ENCODE measurements at places on chromosomes 2 and 18.

DNA sequence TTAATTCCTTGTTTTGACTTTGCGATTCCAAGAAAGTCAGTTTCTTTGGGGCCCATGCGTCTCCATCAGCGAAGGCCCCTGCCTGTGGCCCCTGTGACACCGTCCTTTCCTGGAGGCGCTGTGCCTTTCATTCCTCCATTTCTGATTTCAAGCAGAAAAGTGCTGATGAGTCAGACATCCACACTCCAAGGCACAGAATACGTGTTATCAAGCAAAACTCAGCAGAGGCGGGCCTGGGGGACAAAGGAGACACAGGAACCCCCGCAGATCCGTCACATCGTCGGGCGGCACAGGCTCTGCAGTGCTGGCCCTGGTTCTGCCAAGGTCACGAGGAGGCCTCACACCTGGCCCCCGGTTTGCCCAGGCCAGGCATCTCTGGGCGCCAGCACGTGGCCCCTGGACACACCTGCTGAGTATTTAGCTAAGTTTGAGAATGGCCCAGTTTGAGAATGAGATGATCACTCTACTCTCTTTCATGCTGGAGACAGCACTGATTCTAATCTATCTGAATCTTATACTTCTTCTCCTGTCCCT, 7.2 kb upstream of the SALL3 start:
- no peak for DNase-seq

DNA sequence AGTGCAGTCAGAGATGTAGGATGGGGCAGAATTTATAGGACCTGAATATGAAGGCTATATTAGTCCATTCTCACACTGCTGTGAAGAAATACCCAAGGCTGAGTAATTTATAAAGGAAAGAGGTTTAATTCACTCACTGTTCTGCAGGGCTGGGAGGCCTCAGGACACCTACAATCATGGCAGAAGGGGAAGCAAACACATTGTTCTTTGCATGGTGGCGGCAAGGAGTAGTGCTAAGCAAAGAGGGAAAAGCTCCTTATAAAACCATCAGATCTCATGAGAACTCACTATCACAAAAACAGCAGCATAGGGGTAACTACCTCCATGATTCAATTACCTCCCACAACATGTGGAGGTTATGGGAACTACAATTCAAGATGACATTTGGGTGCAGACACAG, 76.8 kb upstream of the MSTN start:
- DNase-seq: no peak

DNA sequence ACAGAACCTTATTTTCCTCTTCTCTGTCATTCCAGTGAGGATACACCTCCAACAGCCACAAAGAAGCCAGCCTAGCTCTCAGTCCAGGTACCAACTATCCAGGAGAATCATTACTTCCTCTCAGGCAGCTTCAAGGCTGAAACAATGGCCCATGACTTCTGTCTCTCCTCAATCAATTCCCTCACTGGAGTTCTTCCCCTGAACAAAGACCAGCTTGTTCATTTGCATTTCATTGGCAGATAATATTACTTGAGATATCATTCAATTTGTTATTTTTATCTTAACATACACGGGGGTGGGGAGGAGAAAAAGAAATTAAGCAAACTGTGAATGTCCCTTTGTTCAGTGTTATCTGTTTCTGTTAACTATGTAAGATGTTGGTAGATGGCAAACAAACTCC, 44.0 kb downstream of the CCDC141 start:
- no peak for DNase-seq

DNA sequence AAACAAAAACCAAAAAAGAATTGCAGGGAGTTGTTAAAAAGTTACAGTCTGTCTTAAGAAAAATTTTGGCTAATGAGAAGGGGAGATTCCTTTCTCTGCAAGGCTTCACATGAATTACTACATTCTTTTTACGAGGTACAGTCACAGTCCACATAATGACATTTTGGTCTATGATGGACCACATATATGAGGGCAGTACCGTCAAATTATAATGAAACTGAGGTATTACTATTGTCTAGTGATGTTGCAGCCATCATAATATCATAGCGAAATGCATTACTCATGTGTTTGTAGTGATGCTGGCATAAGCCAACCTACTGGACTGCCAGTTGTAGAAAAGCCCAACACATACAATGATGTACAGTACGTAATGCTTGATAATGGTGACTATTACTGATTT, 12.5 kb downstream of the SERPINB7 start:
- DNase-seq: no peak

DNA sequence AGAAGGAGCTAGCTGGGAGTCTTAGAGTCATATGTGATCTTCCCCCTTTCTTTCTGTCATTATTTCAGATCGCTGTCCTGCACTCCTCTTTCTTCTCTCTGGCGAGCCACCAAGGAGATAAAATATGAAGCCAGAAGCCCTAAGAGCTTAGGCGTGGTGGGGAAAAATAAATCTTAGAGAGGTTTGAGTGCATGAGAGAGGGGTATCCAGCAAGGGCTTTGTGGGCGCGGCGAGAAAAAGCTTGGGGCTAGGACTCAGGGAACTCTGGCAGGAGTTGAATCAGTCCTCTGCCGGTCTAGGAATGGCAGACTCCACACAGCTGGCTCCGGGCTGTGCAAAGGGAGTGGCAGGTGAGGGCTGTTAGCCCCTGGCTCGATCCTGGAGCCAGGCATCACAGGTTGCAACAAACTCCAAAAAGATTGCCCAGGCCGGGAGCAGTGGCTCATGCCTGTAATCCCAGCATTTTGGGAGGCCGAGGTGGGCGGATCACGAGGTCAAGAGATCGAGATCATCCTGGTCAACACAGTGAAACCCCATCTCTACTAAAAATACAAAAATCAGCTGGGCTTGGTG, 20.1 kb upstream of the IGFBP5 start:
- DNase-seq: no peak

DNA sequence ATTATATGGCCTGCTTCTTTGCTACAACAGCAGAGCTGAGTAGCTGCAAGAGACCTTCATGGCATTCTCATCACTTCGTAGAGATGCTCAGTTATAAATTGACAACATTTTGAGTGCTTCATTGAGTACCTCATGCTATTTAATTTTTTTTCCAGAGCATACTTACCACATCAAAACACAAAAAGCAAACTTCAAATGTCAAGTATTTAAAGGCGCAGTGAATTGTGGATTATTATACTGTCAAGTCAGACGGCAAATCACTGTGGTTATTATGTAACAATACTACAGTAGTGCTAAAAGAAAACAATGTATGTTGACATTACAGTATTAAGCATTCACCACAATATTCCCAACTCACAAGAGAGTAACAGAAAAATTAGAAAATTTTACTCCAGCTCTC, 12.5 kb downstream of the ZC3H8 start:
- DNase-seq: no peak

GRCh38 chr2:189178054-189178453, 1.5 kb downstream of the COL5A2 start:
- DNase-seq: no peak

GRCh38 chr2:233049194-233049761, 10.9 kb upstream of the INPP5D start:
- DNase-seq: no peak

DNA sequence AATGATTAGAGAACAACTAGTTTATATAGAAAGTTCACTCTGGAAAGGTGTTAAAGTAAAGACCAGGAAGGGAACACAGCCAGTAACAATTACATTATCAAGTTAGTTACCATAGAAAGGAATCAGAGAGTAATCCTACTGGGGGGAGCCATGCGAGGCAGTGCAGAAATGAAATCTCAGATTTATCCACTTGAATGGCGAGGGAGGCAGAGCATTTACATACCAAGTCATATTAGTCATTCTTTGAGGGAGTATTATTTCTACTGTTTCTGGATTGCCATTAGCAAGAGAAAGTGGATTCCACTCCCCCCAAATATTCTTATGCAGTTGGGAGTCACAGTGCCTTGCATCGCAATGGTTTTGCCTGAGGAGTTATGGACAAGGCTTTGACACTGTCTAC, 472.7 kb upstream of the TRIB2 start:
- DNase-seq: no peak

DNA sequence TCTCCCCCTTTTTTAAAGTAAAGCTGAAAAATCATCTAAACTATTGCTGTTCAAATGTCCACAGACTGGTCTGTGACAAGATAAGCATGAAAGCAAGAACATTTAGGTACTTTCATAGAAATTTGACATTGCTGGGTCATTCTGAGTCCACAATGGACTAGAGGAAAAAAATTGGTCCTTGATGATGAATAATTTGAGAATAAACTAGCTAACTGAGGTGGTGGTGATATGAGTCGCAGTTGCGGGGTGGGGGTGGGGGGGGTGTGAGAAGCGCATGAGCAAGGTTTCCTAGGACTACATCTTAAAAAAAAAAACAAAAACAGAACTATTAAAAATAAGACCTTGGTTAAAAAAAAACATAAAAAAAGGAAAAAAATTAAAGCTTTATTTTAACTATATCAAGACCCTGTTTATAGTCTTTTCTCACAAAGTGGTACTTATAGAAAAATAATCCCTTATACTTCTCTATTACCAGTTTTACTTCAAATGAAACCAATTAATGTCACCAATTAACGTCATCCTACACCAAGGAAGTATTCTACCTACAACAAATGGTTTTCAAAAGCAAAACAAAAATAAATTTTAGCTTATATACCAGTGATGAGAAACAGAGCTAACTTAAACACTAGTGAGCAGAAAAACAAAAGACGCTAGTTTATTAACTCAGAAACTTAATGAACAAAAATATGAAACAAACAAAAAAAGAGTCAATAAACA, 88.1 kb downstream of the ASXL2 start:
- no peak for DNase-seq

- DNase-seq: no peak
Measured at GRCh38 chr2:1967242-1968208, 223.2 kb upstream of the PXDN start.
